Osteocyte (in vitro differentiated cells): ENCODE measurements at places on chromosomes 1 and 21. TPM values are rescaled to one million over a fixed set of nuclear protein-coding genes. Genes with fewer than 3 reads are reported as not detected.

DNA sequence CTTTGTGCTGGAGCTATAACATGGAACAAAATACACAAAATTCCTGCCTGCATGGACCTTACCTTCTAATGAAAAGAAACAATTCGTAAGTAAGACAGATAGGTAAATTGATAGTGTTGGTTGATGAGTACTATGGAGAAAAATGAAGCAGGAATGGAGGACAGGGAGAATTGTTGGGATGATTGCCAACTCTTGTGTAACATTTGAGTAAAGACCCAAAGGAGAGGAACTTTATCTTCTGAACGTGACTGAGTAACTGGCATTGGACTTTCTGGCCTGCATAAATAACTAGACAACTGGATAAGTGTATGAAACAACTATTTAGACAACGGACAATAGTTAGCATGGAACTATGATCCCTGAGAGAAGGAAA lies 6.8 kb upstream of the EFCAB14 start:
- no peak for DNase-seq

GRCh38 chr1:65253800-65254319 lies 55.5 kb upstream of the DNAJC6 start:
- no peak for DNase-seq

GRCh38 chr21:36388835-36389234 lies 3.6 kb downstream of the CHAF1B start:
- no peak for DNase-seq

DNA sequence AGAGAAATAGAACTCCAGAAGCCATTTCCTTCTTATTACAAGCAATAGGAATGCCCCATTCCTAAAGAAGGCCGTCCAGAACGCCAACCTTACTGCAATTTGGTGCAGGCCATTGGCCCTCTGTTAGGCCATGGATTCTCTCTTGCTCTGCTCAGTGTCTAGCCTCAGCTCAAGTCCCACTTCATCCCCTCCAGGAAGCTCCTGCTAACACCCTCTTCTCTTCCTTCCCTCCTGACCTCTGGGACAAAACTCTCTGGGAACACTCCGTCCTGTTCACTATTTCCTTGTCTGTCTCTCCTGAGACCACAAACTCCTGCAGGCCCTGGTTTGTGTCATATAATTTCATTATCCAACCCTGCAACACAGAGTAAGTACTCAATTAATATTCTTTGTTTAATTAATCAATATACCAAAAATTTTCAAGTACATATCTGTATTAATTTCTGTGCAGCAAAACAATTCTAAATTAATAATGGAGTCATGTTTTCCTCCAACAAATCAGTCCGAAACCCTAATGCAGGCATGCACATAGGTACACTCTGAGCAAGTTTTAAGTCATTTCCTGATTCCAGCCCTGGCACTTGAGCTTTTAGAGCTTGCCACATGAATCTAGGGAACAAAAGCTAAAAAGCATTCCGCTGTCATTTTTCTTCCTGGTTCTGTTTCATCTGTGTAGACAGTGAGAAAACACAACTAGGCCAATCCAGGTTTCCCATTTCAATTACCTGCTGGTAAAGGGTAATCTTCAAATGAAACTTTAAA lies 245.3 kb downstream of the SETD4 start:
- DNase-seq = no peak

DNA sequence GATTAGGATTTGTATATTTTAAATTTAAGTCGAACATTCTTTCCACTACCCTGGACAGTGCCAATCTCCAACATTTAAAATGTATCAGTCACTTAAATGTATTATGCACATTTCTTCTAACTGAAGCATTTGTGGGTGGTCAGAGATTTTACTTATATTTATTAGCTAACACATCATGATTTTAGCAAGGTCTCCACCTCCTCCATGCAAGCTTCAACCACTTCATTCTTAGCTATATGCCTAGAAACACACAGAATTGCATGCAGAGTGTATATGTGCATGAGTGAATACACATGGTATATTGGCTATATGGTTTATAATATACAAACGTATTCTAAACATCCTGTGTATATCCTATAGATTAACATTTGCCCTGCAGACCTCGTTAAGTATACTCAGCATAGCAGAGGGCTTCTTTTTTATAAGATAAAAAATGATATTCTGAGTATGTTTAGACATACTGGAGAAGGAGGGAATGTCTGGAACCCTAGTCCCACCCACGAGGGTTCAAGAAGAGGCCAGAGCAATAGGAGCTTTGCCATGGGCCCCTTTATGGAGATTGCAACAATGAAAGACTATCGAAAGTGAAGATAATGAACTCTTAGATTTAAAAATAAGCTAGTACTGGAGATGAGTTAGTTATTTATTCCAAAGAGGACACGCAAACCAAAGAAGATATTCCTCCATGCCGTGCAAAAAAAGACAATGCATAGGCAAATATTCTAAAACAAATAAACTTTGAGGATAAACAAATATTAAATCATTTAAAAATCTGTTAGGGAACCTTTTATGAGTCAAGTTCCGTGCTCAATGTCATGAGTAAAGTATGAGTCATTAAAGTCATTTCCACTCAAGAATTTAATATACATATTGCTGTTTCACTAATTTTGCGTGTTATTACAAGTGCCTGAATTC lies 480.4 kb downstream of the SIPA1L2 start:
- DNase-seq = no peak

DNA sequence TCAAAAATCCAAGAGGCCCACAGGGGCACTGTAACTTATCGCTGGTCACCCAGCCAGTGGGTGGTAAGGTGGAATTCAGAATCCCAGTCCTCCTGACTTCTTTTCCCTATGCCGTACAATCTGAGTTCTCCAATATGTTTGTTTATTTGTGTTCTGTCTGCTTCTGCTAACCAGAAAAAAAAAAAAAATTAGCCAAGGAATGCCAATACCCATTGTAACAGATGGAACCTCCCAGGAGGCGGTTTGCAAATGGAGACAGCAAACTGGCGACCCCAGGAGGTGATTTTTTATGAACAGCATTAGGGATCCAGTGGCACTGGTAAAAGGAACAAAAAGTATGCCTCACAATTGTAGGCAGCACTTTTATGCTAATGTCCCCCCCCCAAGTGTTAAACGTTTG lies 189.0 kb upstream of the FGGY start:
- no peak for DNase-seq

DNA sequence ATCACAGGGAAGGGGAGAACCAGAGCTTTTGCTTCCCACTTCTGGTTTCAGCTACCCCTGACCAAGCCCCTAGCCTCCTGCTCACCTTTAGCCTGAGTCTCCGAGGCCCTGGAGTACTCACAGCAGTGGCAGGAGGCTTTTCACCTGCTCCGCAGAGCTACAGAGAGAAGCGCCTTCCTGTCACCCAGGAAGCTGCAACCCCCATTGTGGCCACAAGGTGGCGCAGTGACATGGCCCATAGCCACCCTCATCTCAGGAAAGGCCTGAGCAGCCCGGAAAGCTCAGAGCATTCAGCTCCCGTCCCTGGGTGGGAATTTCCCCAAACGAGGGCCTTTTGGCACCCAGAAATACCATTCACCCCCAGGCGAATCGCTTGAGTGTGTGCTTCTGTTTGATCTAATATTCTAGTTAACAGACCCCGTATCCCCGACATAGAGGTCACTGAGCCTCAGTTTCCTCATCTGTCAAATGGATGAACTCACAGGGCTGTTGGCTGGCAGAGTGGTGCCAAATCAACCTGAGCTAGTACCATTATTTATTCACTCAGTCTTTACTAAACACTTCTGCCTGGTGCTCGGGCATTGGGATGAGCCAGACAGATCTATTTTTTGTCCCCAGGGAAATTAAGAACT lies 25.3 kb downstream of the A3GALT2 start:
- peak; percentile 95 for DNase-seq

- no peak for DNase-seq
These were observed 12.5 kb downstream of the BPNT1 start for GRCh38 chr1:220076861-220077762.

DNA sequence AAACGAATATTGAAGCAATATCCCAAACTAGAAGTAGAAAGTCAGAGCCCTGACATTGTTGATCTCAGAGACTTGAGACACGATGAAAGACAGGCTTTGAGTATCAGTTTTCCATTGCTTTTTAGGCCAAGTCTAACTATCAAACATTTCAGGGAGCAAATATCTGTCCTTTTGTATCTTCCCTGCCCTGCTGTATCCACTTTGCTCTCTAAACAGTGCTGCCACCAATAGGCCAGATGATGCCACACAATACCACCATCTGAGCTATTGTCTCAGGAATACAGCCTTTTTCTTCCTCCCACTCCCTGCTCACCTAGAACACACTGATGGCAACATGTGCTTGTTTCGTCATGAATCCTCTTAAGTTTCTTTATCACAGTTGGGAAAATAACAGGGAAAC lies 62.6 kb upstream of the SPAG17 start:
- DNase-seq = no peak

- DNase-seq = no peak
These were observed 506.5 kb downstream of the SMYD3 start for GRCh38 chr1:246000638-246001015.

- DNase-seq = no peak
These were observed 17.1 kb upstream of the A3GALT2 start for GRCh38 chr1:33338048-33338439.

DNA sequence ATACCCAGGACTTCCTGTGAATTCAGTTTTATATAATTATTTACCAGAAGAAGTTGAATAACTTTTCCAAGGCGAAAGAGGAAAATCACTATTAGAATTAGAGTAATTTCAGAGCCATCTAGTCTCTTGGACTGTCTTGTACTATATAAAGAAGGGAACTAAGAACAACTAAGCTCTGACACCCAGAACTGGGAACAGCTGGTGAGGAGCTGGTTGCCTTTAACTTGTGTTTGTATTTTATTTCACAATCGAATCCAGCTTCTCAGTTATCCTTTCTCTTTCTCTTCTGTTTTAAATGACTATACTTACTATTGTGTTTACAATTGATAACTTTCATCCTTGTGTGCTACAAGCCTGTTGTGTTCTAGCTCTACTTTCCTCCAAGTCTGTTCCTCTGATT lies 8.4 kb downstream of the SNX27 start:
- no peak for DNase-seq

DNA sequence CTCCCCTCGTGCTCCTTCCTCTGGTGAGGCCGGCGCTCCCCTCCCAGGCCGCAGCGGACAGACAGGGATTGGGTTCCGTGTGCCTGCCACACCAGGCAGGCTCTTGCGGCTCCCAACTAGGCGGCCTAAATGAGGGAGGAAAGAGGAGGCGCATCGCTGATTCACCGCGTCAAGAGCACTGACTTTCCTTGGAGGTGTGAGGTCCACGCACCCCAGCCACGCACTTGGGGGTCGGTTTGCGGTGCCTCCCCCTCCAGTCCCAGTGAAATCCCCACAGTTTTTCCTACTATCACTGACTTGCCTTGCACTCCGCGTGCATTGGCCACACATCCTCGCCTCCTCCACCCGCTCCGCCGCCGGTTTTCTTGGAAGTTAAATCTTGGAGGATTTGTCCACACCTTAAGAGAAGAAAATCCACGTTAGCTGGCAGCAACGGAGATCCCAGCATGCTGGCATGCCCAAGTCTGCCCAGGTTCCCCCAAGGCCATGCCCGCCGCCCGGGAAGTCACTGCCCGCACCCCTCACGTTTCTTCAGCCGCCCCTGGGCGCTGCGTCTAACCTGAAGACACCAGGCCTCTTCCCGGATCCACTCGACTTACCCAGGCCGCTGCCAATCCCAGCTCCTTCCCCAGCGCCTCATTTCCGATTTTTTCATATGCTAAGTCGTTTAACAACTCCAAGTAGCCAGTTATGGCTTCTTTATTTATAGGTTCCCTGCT lies 1.1 kb upstream of the FOXD3 start:
- DNase-seq = no peak

- no peak for DNase-seq
These were observed 22.9 kb upstream of the RALGPS2 start for GRCh38 chr1:178702146-178702545.

DNA sequence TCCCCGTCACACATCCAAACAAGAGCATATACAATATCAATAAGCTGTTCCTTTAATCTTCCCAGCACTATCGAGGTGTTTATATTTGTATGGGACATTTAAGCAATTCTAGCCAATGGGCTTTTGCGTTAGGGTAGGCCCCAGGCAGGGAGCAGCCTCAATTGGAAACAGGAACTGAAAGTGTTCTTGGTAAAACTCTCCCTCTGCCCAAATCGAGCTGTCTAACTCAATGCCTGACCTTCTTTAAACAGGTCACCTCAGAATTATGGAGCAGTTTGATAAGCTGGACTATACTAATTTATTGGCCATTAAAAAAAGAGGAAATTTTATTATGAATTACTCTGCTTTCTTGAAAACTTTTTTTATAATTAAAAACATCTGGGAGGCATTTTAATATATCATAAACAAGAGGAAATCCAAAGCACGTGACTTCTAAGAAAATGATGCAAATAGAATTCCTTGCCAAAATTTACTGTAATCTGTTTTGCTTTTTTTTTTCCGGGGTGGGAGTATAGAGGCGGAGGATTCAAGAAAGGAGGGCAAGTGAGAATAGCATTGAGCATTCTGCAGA lies 498.1 kb downstream of the LMO4 start:
- no peak for DNase-seq

- no peak for DNase-seq
These were observed 242.4 kb upstream of the TMEM51 start for GRCh38 chr1:14910984-14911721.

DNA sequence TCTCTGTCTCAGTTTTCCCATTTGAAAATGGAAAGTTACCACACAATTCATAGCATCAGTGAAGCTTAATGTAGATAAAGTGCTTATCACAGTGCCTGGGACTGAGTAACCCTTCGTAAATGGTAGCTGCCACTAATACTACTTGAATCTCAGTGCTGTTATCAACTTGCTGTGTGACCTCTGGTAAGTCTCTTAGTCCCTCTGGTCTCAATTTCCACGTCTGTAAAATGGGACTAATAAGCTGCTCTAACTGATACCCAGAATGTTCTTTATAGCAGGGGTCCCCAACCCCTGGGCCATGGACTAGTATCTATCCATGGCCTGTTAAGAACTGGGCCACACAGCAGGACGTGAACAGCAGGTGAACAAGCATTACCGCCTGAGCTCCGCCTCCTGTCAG lies 7.7 kb downstream of the SERINC2 start:
- no peak for DNase-seq

GRCh38 chr1:201049248-201049831 lies 25.8 kb upstream of the KIF21B start:
- no peak for DNase-seq

DNA sequence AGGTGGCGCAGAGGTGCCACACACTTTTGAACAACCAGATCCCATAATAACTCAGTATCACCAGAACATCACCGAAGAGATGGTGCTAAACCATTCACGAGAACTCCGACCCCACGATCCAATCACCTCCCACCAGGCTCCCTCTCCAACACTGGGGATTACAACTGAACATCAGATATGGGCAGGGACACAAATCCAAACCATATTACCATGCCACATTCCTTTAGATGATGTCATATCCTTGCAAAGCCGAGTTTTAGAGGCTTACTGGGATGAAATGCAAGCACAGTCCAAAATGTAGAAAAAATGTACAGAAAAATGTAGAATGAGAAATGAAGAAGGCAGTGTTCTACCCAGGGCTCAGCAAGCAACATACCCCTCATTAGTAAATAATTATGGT lies 64.7 kb downstream of the SGIP1 start:
- no peak for DNase-seq

A3GALT2 gene
- 0.35 TPM in 1 of 2 replicates, not detected in the other for total RNA-seq

KRTAP19-1 gene
- total RNA-seq = not detected in 2 replicates

PKP1 gene
- total RNA-seq = not detected in 2 replicates

CLDN17 gene
- total RNA-seq = not detected in 2 replicates

CYP4B1 gene
- total RNA-seq = not detected in 2 replicates

SLAMF1 gene
- not detected in 2 replicates for total RNA-seq

LIN28A gene
- not detected in 2 replicates for total RNA-seq

TSSK3 gene
- total RNA-seq = 3.5 and 4.4 TPM in 2 replicates

CLEC20A gene
- not detected in 2 replicates for total RNA-seq

PRAMEF20 gene
- not detected in 2 replicates for total RNA-seq

IRF6 gene
- 0.13 TPM in 1 of 2 replicates, not detected in the other for total RNA-seq

BGLAP gene
- 0.52 TPM in 1 of 2 replicates, not detected in the other for total RNA-seq

LAMC2 gene
- total RNA-seq = 3.5 and 3.6 TPM in 2 replicates

VTCN1 gene
- not detected in 2 replicates for total RNA-seq
